D721Med (cell line): ENCODE measurements at places on chromosomes 6 and 20.

- no peak for DNase-seq
Measured at GRCh38 chr6:158439255-158439654, 120.6 kb upstream of the TMEM181 start.

GRCh38 chr20:45017857-45018256 lies 51.5 kb downstream of the STK4 start:
- DNase-seq = no peak

DNA sequence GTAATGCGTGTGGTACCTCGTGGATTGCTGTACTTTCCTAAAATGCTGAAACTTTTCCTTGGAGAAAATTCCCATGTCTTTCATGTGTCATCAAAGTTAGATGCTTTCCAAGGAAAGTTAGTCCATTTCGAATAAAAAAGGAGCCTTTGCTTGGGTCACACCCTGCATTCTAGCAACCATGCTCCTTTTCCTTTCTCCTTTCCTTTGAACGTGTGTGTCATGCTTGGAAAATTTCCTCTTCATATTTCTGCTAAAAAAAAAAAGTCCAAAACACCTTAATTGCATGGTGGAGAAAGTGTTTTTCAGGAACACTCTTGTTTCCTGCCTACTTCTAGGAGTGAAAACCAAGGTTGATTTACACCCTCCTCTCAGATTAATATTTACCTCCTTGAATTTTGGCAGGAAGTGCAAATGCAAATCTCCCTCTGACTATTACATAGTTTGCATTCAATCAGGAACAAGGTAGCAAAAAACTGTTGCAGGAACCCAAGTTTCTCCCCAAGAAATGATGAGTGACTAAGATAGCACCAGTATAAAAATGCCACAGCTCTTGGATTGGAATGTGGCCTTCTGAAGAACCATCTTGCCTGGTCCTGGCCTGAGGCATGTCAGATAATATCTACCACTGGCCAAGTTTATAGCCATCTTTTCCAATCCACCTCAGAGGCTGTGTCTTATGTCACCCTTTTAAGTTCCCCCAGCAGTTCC lies 590.6 kb downstream of the QKI start:
- no peak for DNase-seq

DNA sequence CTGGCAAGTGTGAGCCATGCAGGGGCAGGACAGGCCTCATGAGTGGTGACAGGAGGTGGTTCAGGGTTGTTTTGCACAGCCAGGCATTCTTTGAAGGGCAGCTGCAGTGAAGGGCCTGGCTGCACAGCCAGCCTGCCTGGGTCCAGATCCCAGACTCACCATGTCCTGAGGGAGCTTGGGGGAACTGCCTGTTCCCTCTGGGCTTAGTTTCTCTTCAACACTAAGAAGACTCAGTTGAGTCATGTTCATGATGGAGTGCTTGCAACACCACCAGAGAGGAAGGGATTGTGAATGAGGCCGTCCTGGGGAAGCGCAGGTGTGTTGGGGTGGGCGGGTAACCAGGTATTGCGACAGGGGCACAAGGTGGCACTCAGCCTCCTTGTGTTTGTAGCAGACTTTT lies 102.4 kb downstream of the CDH26 start:
- no peak for DNase-seq

DNA sequence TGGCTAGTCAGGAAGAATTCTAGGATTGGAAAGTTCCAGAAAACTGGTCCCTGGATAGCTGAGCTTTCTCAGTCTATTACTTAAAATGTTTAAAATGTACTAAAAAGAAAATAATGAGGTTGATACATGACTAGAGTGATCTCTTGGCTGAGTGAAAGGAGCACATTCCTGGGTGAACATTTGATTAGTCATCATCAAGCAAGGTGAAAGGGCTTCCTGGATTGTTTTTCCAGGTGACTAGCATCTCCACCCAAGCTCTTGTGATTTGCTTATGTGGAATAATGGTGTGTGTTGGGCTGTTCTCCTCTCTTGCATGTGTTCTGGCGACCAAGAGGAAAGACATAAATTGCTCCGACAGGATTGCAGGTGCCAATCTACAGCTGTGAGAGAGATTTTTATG lies 42.9 kb downstream of the PKIB start:
- no peak for DNase-seq

DNA sequence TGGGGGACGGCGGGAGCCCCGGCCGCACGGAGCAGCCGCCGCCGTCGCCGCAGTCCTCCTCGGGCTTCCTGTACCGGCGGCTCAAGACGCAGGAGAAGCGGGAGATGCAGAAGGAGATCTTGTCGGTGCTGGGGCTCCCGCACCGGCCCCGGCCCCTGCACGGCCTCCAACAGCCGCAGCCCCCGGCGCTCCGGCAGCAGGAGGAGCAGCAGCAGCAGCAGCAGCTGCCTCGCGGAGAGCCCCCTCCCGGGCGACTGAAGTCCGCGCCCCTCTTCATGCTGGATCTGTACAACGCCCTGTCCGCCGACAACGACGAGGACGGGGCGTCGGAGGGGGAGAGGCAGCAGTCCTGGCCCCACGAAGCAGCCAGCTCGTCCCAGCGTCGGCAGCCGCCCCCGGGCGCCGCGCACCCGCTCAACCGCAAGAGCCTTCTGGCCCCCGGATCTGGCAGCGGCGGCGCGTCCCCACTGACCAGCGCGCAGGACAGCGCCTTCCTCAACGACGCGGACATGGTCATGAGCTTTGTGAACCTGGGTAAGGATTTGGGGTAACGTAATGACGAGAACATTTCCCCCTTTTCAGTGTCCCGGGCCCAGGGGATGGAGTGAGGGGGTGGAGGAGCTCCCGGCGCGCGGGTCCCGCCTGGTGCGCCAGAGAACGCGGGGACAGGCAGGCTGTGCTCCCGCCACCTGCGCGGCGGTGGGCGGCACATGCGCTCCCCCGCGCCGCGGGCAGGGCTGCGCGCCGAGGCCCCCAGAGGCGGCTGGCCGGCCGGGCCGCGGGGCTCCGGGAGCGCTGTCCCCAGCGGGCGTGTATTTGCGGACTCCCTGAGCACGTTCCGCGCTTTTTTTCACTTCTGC lies 1.4 kb downstream of the BMP6 start:
- no peak for DNase-seq

- DNase-seq = no peak
Measured at GRCh38 chr6:161152907-161153662, 120.8 kb downstream of the AGPAT4 start.

- no peak for DNase-seq
Measured at GRCh38 chr6:127423921-127424320, 35.3 kb downstream of the KIAA0408 start.

- no peak for DNase-seq
Measured at GRCh38 chr6:7761051-7761450, 35.2 kb downstream of the BMP6 start.

DNA sequence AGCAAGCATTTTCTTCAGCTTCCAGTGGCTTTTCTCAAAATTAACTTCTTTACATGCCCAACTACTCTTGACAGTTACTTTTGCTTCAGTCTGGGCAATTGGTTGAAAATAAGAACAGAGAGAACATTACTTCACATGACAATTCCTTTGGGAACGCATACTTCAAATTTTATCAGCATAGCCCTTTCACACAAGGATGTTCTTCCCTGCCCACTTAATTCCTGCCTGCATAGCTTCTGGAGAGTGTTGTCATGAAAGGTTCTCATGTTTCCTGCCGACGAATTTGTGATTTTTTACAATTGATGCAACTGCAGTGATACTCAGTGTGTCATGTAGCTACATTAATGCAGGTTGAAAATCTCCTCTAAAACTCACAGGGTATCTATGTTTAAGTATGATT lies 22.0 kb upstream of the SNRNP48 start:
- no peak for DNase-seq

GRCh38 chr6:42661540-42662153 lies 60.8 kb downstream of the PRPH2 start:
- no peak for DNase-seq

DNA sequence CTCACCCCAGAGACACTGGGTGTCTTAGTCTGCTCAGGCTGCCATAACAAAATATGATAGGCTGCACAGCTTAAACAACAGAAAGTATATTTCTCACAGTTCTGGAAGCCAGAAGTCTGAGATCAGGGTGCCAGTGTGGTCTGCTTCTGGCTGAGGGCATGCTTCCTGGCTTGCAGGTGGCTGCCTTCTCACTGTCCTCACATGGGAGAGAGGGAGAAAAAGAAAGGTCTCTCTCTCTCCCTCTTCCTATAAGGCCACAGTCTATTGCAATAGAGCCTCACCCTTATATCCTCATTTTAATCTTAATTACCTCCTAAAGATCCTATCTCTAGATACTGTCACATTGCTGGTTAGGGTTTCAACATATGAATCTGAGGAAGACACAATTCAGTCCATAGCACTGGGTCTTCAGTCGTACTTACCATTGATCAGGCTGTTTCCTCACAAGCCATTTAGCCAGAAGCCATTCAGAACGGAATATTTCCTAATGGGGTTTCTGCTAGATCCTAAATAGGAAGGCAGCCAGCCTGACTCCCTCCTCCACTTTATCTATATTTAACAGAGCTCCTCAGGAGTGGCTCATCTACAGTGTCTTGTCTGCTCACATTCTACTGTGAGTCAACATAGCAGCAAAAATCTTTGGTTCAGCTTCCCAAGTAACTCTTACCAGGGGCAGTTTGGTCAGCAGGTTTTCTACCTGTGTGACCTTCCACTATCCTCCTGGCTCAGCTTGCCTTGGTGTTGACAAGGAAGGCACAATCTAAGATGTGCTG lies 42.2 kb downstream of the CD164 start:
- DNase-seq = no peak

- no peak for DNase-seq
Measured at GRCh38 chr6:12160326-12160725, 129.8 kb upstream of the EDN1 start.

GRCh38 chr6:157873735-157874344 lies 50.8 kb downstream of the SNX9 start:
- DNase-seq = no peak

- no peak for DNase-seq
Measured at GRCh38 chr6:50826803-50827202, 8.1 kb downstream of the TFAP2B start.

- no peak for DNase-seq
Measured at GRCh38 chr6:111687652-111688051, 82.0 kb upstream of the TRAF3IP2 start.

- DNase-seq = no peak
Measured at GRCh38 chr20:33667245-33667675, 517 bp downstream of the ACTL10 start.

- no peak for DNase-seq
Measured at GRCh38 chr6:138404666-138405337, 779 bp downstream of the HEBP2 start.

DNA sequence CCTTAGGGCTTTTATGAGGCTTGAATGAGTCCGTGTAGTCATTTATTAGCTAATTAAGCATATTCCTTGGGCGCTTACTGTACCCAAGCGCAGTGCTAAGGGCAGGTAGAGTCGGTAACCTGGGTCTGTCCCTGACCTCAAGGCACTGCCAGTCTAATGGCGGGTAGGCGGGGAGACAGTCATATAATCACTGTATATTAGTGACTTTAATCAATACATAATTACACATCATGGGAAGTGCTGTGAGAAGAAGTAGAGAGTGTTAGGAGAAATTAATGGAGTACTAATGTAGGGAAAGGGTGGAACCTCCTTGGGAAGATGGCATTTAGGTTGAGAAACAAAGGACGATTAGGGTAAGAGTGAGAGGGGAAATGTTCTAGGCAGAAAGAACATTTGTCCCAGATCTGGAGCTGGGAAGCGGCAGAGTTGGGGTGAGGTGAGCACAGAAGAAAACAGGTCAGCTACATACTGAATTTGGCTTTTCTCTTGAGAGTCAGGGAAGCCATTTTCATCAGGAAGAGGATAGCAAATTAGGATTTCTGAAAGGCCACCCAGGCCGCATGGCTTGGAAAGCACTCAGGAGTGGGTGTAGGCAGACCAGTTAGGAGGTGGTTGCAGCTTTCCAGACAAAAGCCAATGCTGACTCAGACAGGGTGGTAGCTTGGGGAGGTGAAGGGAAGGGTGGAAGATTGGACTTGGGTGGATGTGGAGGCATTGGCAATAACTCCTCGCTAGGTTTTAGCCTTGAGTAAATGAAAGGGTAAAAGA lies 954 bp upstream of the BLCAP start:
- no peak for DNase-seq

GRCh38 chr6:161204866-161205557 lies 68.8 kb downstream of the AGPAT4 start:
- no peak for DNase-seq

DNA sequence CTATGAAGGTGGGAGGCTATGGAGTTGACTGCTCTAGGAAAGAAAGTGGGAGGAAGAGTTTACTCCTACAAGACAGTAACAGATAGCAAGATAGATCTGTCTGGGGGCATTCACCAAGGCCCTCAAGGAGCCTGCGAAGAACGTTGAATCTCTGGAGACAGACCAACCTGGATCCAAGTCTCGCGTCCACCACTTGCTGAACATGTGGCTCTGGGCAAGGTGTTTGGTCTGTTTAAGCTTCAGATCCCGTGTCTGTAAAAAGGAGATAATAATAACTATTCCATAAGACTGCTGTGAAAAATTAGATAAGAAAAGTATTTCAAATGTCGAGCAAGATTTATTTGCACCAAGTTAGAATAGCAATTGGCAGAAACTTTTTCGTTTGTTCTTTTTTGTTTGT lies 8.1 kb upstream of the EEF1A1 start:
- DNase-seq = no peak

GRCh38 chr20:60206259-60206658 lies 248.0 kb downstream of the CDH26 start:
- no peak for DNase-seq

- no peak for DNase-seq
Measured at GRCh38 chr6:151747896-151748295, 59.6 kb upstream of the ESR1 start.
